Left renal cortex interstitium (tissue), 4 donors: ENCODE measurements at places on chromosomes 1 and 21. TPM values are rescaled to one million over a fixed set of nuclear protein-coding genes. Genes with fewer than 3 reads are reported as not detected.

The DHX9 gene
- polyA plus RNA-seq, result 267 TPM

The SPRR2B gene
- polyA plus RNA-seq, result not detected

The SIM2 gene
- polyA plus RNA-seq, result 31.1 TPM

The ITPKB gene
- 28.6 TPM for polyA plus RNA-seq

The FAM177B gene
- 0.13 TPM for polyA plus RNA-seq

The JMJD4 gene
- polyA plus RNA-seq, result 15.8 TPM

The TMEM50A gene
- 123 TPM for polyA plus RNA-seq
